ENCODE measurements at places on chromosomes 11 and 22. TPM values are rescaled to one million over a fixed set of nuclear protein-coding genes. Genes with fewer than 3 reads are reported as not detected.

The FERMT3 gene
- total RNA-seq, result 47.7 TPM

The ANO5 gene
- total RNA-seq, result 0.38 TPM

The MED17 gene
- 39.6 TPM for total RNA-seq

The PUS3 gene
- 14.7 TPM for total RNA-seq

The RASSF10 gene
- total RNA-seq, result 0.67 TPM

The C1QTNF5 gene
- total RNA-seq, result 111 TPM

The MOV10L1 gene
- total RNA-seq, result 46.7 TPM

The TRIM34 gene
- 11.3 TPM for total RNA-seq

The ALDH3B2 gene
- not detected for total RNA-seq

The CHCHD10 gene
- 1.6 TPM for total RNA-seq

The OR5B21 gene
- not detected for total RNA-seq

The MORC2 gene
- 18.6 TPM for total RNA-seq

The OR4D5 gene
- not detected for total RNA-seq

The OR56B1 gene
- not detected for total RNA-seq

The PCSK7 gene
- total RNA-seq, result 45.1 TPM

The VWCE gene
- 4.6 TPM for total RNA-seq

The CATSPER1 gene
- 0.10 TPM for total RNA-seq

The UPB1 gene
- total RNA-seq, result not detected

The TH gene
- under 0.01 TPM for total RNA-seq

The RIMBP3C gene
- 0.19 TPM for total RNA-seq

The VSIG10L2 gene
- total RNA-seq, result not detected

The TRIM66 gene
- total RNA-seq, result 5.7 TPM

The VWA5A gene
- total RNA-seq, result 13.1 TPM

The C22orf31 gene
- total RNA-seq, result not detected

The SSH3 gene
- total RNA-seq, result 12.1 TPM

The OR5P2 gene
- 0.33 TPM for total RNA-seq

The GUCY1A2 gene
- total RNA-seq, result 1.3 TPM

The CD82 gene
- total RNA-seq, result 15.2 TPM

The OR52N1 gene
- total RNA-seq, result not detected

The DNAL4 gene
- 18.9 TPM for total RNA-seq

The CLDN5 gene
- total RNA-seq, result 510 TPM

The SMTNL1 gene
- total RNA-seq, result not detected

The IL18 gene
- 0.19 TPM for total RNA-seq

The RFPL3 gene
- not detected for total RNA-seq

The GAL3ST3 gene
- 0.65 TPM for total RNA-seq

All from vein endothelial cell (primary cell).